ENCODE measurements at places on chromosomes 5 and 9.

DNA sequence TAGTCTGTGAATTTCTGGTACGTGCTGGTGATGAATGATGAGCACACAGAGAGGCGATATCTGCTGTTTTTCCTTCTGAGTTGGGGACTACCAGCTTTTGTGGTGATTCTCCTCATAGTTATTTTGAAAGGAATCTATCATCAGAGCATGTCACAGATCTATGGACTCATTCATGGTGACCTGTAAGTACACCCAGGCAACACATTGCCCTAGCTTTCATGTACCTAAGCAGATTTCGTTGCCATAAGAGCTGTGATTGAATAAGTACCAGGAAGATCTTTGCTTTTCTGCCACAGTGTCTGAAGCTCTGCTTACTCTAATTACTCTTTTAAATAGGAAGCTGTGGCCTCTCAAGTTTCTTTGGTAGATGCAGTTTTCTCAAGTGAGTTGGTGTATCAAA is 397.8 kb downstream of the ARRDC3 start:
- DNase-seq: no peak

GRCh38 chr5:127038550-127038949 is 8.2 kb upstream of the MARCHF3 start:
- no peak for DNase-seq

DNA sequence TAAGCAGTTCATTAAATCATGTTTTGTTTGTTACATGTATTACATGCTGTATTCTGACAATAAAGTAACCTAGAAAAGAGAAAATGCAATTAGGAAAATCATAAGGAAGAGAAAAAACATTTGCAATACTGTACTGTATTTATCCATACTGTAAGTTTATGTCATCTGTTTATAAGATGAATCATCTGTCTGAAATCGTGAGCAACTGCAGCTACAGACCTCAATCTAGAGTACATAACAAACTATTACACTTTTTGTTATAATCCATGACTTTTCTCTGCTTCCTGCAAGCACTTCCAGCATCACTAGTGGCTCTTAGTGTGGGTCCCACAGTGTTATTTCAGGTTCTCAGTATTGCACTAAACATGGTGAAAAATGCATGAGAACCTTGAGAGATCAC is 144.4 kb upstream of the NR4A3 start:
- no peak for DNase-seq

DNA sequence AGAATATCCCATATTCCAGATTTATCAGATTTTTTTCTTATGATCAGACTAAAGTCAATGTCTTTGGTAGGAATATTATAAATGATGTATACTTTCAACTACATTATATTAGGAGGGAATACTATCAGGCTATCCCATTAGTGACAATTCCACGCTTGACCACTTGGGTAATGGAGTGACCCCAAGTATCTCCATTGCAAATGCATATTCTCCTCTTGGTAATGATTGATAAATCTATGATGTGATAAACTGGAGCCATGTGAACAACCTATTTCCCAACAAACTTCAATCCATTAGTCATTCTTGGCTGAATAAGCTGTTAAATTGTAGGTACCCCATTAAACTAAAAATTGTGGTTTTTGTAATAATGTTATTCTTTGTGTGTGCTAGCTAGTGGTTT is 12.2 kb upstream of the MPDZ start:
- no peak for DNase-seq

GRCh38 chr9:124140941-124141568 is 116.7 kb upstream of the NEK6 start:
- no peak for DNase-seq

GRCh38 chr5:128637031-128637430 is 99.0 kb upstream of the FBN2 start:
- DNase-seq: no peak

DNA sequence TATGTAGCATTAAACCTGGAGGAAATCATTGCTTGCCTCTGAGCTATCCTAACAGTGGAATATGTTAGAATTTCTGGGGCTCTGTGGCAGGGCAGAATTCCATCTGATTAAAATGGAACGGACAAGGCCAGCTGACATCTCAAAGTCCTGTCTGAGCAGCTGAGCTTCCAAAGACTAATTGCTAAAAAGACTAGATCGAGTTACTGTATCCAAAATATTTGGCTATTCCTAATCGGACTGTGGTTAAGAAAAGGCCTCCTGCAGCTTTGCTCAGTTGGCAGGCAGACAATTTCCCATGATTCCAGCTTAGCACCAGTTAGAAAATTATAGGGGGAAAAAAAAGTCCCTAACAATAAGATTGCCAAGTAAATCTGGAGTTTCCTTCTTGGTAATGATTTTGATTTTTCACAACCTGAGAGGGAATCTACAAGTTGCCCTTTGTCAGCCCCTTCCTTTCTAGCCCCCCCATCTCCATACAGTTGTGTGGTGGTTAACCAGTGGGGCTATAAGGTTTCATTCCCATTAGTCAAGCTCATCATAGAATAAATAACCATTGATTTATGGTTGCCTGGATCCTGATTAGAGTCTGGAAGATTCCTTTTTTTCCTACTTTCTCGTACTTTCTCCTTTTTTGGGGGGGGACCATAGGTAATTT is 26.4 kb downstream of the PTGR1 start:
- no peak for DNase-seq

GRCh38 chr9:1366276-1366675 is 316.1 kb downstream of the DMRT2 start:
- DNase-seq: no peak

- no peak for DNase-seq
These were observed 20.2 kb upstream of the TJP2 start for GRCh38 chr9:69153707-69154521.

- no peak for DNase-seq
These were observed 154.0 kb downstream of the MCTP1 start for GRCh38 chr5:95130941-95131340.

- no peak for DNase-seq
These were observed 84.1 kb downstream of the SH3PXD2B start for GRCh38 chr5:172370237-172370640.

DNA sequence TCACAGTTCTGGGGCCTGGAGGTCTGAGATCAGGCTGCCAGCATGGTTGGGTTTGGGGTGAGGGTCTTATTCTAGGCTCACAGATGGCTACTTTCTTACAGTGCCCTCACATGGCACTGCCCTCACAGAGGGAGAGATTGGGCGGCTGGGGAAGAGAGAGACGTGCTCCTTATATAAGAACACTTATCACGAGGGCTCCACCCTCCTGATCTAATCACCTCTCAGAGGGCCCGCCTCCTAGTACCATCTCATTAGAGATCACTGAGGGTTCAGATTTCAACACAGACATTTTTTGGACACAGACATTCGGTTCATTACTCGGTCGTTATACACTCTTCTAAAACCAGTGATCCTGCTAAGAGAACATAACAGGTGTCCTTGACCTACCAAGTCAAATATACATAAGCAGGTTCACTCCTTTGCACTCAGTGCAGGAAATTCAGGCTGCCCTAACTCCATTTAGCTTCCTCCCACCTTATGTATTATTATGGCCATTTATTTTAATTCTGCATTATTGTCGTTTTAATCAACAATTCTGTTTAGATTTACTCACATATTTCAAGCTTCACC is 121.7 kb downstream of the ICE1 start:
- DNase-seq: peak; percentile 58

DNA sequence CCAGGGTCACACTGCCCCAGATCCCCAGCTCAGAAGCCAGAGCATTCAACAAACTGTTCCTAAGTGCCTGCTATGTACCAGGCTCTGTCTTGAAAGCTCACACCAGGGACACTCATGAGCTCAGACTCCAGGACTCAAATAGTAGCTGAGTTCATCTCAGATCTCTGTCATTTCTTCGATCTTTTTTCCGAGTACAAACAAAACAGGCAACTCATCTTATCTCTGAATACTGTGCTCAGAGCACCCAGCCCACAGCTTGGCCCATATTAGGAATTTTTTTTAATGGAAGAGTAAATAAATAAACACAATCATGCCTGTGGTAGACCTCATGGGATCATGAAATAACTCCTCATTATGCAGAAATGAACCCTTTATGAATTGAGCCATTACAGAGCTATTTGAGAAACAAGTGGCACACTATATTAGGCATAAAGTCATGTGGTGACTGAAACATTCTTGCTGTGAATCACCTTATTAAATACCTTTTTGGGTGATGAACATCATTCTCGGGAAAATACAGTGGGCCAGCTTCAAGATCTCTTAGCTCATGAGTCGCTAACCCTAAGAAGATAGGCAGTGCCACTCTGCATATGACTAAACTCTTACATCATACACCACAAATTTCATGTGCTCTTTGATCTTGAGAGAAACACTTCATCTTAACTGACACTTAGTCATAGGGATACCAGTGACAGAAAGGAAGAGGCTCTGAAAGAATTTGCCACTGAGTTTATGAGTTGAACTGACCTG is 9.9 kb downstream of the SH3RF2 start:
- DNase-seq: no peak

DNA sequence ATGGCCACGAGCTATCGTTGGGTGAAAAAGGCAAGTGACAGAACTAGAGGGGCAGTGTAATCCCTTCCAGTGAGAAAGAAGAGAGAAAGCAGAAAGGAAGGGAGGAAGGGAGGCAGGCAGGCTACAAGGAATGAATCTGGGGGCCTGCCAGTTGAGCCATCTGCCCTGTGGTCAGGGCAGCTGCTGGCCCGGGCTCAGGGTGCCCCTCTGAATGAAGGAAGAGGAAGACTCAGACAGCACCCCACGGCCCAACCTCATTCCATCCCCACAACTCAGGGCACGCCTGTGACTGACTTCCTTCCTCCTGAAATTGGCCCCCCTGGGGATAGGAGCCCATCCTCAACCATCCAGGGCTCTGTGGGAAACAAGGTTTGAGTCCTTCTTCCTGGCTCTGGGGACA is 20.3 kb upstream of the FLT4 start:
- no peak for DNase-seq

DNA sequence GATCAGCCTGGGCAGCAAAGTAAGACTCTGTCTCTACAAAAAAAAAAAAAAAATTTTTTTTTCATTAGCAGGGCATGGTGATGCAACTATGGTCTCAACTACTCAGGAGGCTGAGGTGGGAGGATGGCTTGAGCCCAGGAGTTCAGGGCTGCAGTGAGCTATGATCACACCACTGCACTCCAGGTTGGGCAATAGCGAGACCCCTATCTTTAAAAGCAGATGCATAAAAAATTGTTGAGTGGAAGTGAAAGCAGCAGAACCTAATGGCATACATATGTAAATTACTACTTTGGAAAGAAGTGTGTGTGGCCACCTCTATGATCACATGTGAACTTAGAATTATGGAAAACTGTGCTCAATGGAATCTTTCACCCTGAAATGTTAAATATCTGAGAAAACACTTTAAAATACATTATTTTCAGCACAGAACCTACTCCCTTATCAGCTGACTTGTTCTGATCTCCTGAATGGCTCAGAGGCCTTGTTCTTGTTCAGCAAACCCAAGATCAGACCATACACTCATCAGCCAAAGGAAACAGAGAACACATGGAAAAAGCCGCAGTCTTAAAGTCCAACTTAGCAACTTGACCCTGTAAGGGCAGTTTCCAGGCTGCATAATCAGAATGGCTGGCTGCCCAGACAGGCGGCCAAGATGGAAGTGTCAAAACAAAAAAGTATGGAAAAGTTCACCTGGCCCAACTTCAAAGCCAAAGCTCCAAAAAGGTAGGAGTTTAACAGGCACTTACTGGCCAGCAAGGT is 56.5 kb downstream of the SIL1 start:
- DNase-seq: no peak

- no peak for DNase-seq
These were observed 78.5 kb downstream of the C9orf152 start for GRCh38 chr9:110129425-110129824.

DNA sequence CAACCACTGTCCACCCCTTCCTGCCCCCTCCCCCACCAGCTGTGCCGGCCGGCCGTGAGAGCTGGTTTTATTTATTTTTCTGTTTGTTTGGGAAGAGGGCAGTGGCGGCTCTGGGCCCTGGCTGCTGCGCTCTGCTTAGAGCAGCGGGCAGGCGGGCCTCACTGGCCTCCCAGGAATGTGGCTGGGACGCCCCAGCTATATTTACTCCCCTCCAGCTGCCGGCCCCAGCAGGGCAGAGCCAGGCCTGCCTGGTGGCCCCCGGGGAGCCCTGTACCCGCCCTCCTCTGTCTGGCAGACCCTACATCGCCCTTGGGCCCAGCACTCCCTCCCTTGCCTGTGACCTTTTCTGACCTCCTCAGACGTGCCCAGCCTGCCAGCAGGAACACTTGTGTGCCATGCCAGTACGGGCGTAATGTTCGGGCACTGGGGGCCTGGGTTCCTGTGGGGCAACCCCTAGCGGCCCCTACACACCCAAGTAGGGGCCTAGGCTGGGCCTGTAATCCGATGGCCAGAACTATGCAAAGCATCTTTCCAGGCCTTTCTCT is 7.7 kb downstream of the CXXC5 start:
- DNase-seq: no peak

DNA sequence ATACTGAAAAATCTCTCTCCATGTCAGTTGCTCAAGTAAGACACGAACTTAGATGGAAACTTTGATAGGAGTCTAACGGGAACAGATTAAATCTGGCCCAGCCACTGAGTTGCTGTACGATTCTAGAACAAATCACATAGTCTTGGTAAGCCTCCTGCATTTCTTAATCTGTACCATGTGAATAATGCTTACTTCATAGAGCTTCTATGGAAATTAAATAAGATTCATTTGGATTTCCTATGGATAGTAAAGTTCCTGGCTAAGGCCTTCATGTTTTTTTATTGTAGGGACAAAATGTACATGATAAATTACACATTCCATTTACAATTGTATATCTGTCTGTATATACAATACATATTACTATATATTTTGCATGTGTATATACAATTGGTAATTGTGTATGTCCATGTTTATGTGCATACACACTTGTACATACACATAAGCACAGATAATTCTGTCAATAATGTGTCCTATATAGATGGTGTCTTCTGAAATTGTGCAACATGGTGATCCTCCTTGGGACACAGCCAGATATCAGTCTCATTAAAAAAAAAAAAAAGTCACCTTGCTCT is 330.4 kb downstream of the TRIM32 start:
- no peak for DNase-seq

DNA sequence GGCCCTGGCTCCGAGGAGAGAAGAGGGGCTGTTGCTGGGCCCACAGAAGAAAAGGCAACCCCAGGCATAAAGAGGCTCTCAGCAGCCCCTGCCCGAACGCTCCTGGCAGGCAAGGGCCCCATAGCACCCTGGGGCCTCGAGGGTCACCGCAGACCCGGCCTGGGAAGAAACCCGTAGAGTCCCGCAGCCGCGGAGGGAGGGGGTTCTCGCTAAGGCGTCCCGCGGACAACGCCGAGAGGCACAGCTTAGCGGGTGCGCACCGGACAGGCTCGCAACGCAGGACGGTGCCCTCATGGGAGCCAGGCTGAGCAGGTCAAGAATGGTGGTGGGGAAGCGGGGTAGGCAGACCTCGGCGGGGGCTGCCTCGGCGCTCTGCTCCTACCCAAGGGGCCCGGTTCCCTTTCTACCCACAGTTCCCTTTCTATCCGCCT is 6.7 kb downstream of the PITX1 start:
- DNase-seq: no peak

- DNase-seq: no peak
These were observed 181.5 kb upstream of the MOCS2 start for GRCh38 chr5:53291047-53291446.

DNA sequence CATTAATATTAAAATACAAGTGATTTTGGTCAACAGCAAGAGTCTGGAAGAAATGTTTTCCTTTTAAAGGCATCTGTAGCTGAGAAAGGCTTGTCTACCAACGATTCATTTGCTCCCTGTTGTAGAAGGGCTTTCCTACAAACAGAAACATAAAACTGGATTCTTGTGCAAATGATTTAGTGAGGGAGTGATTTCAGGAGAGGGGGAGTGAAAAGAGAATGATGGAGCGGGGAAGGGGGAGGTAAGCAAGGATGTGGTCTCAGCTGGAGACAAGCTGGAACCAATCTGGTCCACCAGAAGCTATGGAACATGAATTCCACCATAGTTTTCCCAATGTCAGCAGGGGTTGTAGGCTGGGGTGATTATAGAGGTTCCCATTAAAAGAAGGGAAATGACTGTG is 196.3 kb downstream of the FBXO4 start:
- no peak for DNase-seq
